ENCODE measurements at places on chromosomes 16 and 17.

DNA sequence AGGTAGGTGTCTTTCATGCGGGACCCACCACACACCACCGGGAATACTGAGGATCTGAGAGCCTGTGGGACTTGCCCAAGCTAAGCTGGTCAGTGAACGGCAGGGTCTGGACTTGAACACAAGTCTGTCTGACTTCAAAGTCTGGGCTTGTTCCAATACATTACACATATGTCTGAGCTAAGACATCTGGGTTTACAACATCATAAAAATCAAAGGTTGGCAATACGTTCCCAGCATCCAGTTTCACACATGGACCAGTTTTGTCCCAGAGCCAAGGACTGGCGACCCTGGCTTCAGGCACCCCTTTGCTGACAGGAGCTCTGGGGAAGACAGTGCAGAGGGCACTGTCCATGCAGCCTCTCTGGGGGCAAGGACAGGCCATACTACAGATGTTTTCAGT, 27.9 kb upstream of the AXIN2 start:
- DNase-seq, result no peak

DNA sequence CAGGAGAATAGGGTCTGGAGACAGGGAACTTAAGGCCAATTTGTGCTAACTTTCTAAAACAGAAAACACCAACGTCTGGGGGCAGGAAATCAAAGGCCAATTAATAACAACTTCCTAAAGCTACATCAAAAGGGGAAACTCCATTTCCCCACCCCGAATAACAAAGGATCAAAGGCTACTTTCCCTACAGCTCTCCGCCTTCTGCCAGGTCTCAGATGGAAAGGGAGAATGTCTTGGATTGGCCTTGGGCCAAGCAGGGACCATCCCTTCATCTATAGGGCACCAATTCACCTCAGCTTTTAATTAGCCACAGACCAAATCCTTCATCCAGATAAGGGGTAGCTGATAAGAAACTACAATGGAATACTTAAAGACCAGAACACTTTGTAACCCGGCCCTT, 116.9 kb upstream of the ZKSCAN2 start:
- DNase-seq, result no peak

DNA sequence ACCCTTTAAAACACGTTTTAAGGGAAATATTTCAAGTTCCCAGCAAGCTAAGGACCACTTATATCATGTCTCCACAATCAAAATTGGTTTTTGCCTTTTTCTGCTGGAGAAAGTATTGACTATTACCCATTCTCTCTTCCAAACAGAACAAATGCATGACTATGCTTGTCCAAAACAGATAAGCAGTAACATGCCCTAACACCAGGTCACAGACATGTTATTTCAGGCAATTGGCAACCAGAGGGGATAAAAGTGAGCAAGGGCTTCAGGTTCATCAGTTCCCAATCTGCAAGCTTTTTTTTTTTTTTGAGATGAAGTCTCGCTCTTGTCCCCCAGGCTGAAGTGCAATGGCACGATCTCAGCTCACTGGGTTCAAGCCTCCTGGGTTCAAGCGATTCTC, 15.0 kb downstream of the SKA2 start:
- no peak for DNase-seq

GRCh38 chr17:10010752-10011151, 105.7 kb upstream of the RCVRN start:
- DNase-seq, result no peak

GRCh38 chr16:27549464-27549745, 308 bp downstream of the GTF3C1 start:
- no peak for DNase-seq

DNA sequence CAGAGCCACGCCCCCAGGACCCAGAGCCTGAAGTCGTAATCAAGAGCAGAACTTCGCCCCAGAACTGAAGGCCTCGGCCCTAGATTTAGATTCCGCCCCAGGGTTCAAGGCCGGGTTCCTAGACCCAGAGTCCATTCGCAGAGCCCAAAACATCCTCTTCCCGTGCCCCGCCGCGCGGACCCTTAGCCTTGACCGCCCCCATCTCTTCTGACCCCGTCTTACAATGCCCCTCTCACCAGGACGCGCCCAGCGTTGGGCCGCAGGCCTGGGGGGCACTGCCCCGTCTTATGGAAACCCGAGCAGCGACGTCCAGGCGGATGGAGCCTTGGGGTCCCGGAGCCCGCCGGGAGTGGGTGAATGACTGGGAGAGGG, 5.0 kb downstream of the CD19 start:
- no peak for DNase-seq

- no peak for DNase-seq
These were observed 65.9 kb downstream of the PGS1 start for GRCh38 chr17:78444392-78444791.

- no peak for DNase-seq
These were observed 38.9 kb upstream of the METTL9 start for GRCh38 chr16:21560462-21560861.

GRCh38 chr16:28910086-28911031, 14.7 kb downstream of the RABEP2 start:
- DNase-seq, result no peak

- no peak for DNase-seq
These were observed 21.5 kb upstream of the KRT19 start for GRCh38 chr17:41549596-41550039.

DNA sequence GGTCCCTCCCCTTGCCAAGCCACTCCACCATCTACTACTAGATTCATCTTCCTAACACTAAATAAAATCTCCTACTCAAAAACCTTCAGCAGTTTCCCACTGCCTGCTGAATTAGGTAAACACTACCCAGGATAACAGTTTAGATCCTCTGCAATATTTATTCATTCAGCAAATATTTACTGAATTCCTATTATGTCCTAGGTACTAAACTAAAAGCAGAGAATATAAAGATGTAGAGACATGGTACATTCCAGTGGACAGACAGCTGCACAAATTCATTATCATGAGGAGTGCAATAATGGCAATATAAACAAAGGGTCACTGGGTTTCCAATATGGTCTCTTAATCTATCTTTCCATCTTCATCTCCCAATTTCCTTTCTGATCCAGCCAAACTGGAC, 30.7 kb upstream of the HOXB13 start:
- no peak for DNase-seq

Data from stimulated activated CD8-positive, alpha-beta memory T cell treated with anti-CD3 and anti-CD28 coated beads, Interleukin-7, amount 100 ng/mL, for 1 hour (primary cell).